ENCODE measurements at places on chromosomes 2 and 18.
A peak's percentile ranks its signal among the peaks of the same experiment; 100 is the strongest.

GRCh38 chr2:124919296-124919695, 894.2 kb downstream of the CNTNAP5 start:
- no peak for DNase-seq

- no peak for DNase-seq
Measured at GRCh38 chr18:37261246-37261840, 304.3 kb downstream of the CELF4 start.

DNA sequence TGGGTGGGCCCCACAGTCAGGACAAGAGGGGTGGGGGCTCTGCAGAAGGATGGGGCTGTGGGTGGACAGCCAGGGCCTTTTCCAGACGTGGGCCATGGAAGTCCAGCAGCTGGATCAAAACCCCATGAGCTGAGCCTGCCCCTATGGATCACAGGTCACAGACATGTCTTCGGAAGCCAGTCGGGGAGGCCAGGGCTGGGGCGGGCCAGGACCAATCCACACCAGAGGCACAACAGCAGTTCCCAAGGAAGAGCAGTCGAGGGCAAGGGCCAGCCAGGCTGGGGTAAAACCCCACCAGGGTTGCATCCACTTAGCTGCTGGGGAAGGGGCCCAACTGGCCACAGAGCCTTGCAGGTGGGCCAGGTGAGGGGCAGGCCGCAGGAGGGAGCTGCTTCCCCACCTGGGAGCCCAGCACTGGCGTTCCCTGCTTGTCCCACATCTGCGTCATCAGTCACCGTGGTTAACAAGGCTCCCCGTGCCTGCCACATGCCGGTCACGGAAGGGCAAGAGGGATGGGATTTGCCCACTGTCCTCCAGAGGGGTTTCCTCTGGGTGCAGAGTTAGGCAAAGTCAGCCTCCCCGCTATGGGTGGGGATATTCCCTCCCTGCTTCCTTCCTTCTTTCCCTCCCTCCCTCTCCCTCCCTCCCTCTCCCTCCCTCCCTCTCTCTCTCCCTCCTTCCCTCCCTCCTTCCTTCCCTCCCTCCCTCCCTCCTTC, 46.4 kb upstream of the ODC1 start:
- no peak for DNase-seq

GRCh38 chr18:49691177-49691608, 122.1 kb downstream of the ACAA2 start:
- no peak for DNase-seq

DNA sequence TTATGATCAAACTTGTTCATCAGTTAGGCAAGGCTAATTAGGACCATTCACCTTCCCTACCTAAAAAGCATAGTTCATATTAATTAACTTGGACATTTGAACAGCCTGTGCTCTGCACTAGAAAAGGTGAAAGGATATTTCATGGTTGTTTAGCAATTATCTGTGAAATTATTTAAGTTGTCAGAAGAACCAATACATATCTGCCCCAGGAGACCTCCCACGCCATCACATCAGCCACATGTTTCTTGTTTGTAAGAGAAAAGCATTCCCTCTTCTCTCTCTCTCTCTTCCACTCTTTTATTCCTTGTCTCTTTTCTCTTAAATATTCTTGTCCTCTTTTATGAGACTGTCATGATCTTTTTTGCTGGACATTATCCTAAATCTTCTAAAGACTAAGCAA, 282.0 kb upstream of the RND3 start:
- no peak for DNase-seq

DNA sequence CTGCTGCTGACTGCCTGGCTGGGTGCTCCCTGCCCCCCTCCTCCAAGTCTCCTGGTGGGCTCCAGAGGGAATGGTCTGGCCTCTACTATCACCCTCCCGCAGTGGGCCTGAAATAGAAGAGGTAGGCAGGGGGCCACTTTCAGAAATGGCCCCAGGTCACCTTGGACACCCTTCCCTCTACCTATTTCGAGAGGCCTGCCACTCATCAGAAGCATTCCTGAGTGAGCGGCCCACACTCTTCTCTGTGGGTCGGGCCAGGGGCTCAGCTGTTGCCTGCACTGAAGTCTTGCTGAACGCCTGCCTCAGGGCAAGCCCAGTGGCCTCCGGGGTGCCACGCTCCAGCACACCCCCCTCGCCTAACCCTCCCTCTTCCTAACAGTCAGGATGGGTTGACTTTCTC, 124.9 kb downstream of the TNS1 start:
- no peak for DNase-seq

DNA sequence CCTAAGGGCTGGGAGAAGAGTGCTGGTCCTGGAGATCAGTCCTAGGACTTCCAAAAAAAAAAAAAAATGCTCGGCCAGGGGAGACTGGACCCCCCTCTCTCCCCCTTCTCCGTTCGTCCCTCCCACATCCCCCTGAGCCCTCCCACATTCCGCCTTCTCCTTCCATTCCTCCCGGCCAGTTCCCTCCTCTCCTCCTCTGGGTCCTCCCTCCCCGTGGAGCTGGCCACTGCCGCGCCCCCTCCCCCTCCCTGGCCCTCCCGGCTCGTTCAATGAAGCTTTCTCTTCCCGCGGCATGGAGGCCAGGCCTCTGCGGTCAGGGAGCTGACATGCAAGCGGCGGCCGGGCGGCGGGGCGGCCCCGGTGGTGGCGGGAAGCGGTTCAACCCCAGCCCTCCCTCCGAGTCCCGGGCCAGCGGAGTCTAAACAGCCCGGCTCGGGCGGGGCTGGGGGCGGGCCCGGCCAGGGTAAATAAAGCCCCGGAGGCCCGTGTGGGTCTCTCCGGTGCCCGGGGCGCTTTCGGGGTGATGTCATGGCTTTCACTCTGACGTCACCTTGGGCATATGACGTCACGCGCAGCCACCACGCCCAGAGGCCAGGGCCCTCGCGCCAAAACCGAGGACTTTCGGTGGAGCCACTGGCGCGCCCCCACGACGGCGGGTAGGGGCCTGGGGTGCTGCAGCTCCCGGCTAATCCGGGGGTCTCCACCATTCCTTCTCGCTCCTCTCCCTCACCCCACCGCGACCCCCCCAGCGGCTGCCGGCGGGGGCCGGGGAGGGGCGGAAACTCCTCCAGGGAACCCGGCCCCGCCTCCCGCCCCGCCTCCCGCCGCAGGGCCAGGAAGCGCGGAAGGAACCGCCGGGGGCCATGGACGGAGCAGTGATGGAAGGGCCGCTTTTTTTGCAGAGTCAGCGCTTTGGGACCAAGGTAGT, at the start of the genes DOK1 and LOXL3:
Gene DOK1, plus strand, starts transcription at position 829 of the 928 bp plus-strand sequence. Its CDS starts 35 bp downstream, at position 864.
Gene LOXL3, minus strand, starts transcription at position 51 of the 928 bp plus-strand sequence. CDS start 1,308 bp downstream, outside the sequence.
- DNase-seq: peak; percentile 85

DNA sequence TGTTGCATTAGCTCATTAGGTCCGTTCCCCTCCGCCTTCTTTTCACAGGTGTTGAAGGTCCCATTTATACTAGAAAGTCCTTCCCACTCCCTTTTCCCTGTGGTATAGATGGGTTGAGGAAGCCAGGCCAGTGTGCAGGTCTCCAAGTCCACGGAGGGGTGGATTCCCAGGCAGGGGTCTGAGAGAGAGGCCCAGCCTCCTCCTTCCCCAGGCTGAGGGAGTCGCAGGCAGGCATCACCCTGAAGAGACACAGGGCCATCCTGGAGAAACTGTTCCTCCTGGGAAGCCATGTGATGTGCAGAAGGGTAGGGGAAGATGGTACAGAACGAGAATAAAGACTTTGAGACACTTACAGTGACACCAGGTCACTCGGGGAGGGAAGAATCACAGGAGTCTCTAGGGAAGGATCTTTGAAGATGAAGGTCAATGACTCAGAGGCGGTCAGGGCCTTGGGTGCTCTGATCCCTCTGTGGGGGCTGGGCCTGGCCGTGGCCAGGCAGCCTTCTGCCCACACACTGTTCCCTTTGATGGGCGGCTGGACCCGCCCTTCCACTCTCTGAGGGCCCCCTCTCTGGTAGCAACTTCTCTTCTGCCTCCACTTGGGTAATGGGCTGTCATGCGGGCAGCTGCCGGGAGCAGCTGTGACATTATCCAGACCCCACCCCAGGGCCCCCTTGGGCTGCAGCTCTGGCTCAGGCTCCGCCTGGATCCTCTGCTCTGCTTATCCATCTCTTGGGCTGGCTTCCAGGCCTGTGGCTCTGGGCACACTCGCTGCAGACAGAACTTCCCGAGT, 45.1 kb downstream of the RHOB start:
- no peak for DNase-seq

DNA sequence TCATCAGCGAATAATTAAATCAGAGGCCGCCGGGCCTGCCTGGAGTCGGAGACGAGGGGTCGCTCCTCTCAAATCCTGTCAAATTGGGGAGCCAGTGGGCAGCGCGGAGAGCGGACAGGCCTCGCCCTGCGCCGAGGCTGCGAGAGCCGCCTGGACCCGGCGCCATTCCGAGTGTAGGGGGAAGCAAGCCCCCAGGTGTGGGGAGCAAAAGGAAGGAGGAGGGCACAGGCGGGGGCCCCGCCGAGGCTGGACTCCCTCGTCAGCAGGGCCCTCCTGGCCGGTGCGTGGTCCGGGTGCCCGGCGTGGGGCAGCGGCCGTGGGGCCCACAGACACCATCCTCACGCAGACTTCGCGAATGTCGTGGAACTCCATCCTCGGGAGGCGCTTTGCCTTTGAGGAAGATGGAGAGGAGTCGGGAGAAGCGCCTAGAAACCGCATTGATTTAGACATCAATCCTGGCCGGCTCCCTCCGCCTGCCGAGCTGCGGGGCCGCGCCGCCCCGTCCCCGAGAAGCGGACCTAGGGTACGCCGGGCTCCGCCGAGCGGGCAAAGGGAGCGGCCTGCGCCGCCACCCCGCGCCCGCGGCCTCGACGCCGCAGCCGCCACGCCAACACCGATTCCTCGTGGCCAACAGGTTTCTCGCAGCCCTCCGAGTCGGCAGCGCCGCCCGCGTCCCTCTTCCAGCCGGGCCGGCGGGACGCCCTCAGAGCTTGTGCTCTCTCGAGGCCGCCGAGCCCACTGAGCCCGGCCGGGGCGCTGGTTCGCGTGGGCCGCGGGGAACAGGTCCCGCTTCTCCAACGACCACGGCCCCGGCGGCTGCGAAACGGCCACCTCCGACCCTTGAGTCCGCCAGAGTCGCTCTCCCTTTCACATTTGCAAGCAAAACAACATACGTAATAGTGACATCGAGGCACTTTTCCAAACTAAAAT, 6.7 kb upstream of the ONECUT2 start:
- DNase-seq: no peak

- no peak for DNase-seq
Measured at GRCh38 chr2:221958224-221958623, 340.6 kb downstream of the PAX3 start.

Measured in NCI-H2227 treated with DMSO at 0.1 percent for 48 hours (cell line).